ENCODE measurements at places on chromosomes 7 and 10.

DNA sequence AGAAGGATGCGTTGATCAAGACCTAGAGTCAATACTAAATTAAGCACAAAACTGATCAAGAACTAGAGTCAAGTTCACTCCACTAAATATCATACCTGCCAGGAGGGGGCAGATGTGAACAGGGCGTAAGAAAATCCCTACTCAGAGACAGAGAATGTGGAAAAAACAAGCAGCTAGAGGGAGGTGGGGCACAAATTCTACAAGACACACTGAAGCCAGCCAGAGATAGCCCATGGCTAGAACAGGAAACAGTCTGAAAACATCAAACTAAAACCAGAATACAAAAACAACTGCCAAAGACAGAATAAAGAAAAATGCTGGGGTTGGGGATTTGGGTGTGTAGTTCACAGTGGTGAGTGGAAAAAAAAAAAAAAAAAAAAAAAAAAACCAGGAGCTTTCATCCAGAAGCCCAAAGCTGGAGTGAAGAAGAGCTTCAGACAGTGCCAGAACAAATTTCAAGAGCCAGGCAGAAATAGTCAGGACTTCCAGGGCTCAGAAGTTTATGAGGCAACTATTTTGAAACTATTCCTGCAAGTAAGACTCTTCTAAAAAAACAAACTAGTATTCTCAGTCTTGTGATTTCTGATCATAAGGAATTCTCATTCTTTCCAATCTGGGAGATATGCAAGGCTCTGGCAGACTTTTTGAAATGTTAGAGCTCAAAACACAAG lies 118.3 kb downstream of the CCDC71L start:
- DNase-seq = peak; percentile 45

- DNase-seq = no peak
Observed at GRCh38 chr10:120459185-120459584, 2.2 kb downstream of the PLPP4 start.

DNA sequence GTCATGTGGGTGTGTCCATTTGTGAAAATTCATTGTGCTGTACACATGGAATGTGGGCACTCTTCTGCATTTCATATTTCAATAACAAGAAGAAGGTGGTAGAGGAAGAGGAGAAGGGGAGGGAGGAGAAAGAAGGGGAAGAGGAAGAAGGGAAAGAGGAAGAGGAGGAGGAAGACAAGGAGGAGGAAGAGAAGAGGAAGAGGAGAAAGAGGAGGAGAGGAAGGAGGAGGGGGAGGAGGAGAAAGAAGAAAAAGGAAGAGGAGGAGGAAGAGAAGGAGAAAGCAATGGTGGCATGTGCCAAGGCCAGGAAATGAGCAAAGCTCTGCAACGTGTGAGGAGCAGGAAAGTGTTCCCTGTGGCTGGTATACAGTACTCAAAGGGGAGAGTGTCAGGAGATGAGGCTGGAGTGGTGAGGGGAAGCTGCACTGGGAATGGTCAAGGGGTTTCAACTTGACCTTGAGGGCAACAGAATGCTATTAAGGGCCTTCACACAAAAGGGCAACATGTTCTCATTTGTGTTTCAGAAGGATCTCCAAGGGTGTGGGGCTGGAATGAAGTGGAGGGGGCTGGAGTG lies 40.5 kb downstream of the WNT2 start:
- no peak for DNase-seq

- no peak for DNase-seq
Observed at GRCh38 chr10:69241575-69241974, 21.4 kb downstream of the HKDC1 start.

GRCh38 chr10:94344522-94345122 lies 18.1 kb downstream of the NOC3L start:
- DNase-seq = no peak

DNA sequence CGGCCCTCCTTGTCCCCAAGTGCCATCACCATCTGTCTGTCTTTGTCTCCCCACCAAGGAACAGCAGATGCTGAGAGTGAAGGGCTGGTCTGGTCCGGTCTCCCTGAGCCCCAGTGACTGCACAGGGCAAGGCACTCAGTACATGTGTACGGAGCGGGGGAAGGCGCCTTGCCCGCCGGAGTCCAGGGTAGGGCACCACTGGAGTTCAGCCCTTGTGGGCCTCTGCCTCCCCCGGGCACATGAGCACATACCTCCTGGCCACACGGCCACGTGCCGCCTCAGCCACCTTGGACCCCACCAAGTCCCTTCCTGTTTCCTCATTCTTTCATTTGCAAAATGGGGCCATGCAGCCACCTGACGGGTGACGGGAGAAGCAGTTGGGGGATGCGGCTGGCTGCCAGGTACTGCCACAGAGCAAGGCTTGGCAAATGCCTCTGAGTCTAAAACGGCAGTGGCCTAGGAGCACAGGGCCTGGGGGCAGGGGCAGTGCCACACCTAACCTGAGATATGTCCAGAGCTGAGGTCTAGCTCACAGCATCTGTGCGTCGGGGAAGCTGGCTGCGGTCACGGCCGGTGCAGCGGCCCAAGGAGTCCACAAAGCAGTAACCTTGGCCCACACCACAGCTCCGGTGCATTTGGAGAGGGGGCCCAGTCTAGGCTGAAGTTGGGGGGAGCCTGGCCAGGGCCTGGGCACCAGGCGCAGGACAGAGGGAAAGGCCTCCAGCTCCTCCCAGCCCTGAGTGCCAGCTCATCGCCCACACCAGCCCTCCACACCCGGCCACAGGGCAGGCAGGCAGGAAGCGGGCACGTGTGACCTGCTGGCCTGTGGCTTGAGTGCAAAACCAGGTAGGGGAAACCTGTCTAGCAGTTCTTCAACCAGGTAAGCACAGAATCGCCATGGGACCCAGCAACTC lies 5.2 kb downstream of the ADAP1 start:
- no peak for DNase-seq

DNA sequence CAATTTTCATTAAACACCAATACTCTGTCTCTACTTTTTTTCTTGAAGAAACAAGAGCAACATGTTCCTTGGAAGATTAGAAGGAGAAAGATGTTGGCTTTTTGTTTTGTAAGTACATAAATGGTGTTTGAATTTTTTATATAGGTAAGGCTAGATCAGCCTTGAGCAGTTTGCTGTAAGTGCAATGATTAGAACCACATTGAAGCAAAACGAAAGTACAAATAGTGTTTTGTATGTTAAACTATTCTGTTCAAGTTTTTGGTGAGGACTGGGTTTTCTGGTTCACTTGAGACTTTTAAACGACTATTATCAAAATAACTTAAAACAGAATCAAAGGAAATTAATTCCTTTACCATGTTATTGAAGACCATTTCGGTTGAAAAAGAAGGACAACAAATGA lies 162.9 kb upstream of the NRP1 start:
- no peak for DNase-seq

GRCh38 chr10:127149501-127150081 lies 46.8 kb downstream of the INSYN2A start:
- no peak for DNase-seq

DNA sequence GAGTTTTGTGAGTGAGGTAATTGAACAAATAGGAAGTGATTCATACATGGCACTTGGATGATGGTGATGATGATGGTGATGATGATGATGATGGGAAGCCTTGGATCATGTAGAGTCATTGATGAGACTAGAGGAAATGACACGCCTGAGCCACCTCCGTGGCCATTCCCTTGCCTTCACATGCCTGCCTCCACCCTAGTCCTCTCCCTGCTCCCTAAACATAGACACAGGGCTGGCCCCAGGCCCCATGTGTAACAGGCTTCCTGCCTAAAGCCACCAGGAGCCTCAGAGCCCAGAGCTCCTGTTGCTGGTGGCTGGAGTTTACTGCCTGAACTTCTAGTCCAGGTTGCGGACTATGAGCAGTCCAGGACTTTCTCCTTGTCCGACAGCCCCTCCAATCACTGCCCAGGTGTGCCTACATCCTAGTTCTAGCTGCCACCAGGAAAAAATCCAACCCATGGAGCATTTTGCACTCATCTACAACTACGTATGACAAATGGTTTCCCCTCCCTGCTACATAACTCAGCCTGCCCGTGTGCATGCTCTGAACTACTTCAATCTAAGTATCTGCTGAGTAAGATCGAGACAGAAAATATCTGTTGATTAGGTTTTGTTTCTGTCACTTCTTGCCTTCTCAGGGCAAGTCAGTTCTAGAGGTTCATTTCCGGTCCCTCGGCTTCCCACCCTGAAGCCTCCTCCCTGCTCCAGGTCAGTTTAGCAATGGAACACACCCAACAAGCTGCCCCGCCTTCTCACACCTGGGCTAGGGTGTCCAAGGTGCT lies 35.5 kb upstream of the KDM7A start:
- peak; percentile 39 for DNase-seq

- no peak for DNase-seq
Observed at GRCh38 chr10:128709686-128710085, 583.5 kb upstream of the MKI67 start.

All from activated naive CD4-positive, alpha-beta T cell treated with Interleukin-2 at 50 U/mL for 16 hours (primary cell).